Stimulated activated CD8-positive, alpha-beta memory T cell treated with anti-CD3 and anti-CD28 coated beads, Interleukin-7, amount 100 ng/mL, for 24 hours (primary cell): ENCODE measurements at places on chromosomes 1 and 21.

- no peak for DNase-seq
Measured at GRCh38 chr1:36397083-36397377, 678 bp downstream of the LSM10 start.

DNA sequence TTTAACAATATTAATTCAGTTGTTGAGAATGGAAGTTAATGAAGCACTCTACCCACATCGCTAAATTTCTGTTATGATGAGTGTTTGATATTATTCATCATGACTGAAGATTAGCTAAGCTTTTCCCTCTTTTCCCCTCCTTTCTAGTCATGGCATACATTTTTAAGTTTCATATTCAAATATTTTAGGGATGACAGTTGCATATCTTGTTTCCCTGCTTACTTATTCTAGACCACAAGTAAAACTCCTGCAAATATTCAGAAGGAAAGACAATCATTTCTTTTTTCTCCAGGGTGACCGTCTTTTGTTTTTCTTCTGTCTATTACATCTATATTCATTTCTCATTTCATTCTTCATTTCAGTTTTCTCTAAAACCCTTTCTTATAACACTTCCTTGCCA lies 906.0 kb downstream of the ADGRL2 start:
- DNase-seq = no peak

GRCh38 chr1:118049981-118050380 lies 120.4 kb downstream of the WDR3 start:
- DNase-seq = no peak

DNA sequence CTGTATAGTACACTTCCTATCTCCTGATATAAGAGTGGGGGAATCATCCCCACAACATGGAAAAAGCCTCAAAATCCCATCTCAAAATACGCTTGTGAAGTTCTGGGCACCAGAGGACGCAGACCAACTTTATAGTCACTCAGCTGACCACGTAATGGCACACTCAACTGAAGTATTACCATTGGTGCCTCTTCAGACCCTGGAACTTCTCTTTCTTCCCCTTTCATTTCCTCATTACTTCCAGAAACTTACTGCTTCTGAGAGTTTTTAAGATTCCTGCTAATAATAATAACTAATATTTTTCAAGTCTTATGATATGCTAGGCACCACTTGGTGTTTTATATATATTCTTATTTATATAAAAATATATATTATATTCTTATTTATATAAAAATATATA lies 202.6 kb downstream of the PTPRC start:
- no peak for DNase-seq

GRCh38 chr1:22208973-22209378 lies 66.1 kb upstream of the WNT4 start:
- no peak for DNase-seq

GRCh38 chr1:156667610-156667967 lies 9.6 kb downstream of the NES start:
- no peak for DNase-seq

DNA sequence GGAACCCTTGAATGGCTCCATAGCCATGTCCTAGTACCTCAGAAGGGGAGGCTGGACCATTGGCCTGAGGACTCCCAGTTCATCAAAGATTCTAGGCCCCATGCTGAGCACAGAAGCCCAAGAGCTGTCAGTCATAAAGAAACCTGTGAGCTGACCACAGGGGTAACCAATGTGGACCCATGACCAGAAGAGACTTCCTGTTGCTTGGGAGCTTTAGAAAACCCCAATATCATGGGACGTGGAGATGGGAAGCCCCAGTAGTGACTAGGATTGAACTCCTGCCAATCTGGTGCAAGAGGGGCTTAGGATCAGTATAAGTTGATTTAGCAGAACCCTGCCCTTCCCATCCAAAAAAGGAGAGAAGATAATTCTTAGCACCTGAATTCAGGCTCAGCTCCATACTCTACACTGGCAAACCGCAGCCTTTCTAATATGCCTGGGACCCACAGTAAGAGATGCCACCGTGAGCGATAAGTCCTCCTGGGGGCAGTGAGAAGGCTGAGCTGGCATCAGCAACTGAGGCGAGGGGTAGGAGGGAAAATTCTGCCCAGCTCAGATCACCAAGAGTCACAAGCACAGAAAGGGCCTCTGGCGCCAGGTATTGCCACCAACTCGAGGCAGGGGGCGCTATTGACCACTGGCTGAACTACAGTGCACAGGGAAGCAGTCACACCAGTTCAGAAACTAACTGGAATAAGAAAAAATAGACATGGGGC lies 108.9 kb downstream of the CAPN8 start:
- DNase-seq = no peak

DNA sequence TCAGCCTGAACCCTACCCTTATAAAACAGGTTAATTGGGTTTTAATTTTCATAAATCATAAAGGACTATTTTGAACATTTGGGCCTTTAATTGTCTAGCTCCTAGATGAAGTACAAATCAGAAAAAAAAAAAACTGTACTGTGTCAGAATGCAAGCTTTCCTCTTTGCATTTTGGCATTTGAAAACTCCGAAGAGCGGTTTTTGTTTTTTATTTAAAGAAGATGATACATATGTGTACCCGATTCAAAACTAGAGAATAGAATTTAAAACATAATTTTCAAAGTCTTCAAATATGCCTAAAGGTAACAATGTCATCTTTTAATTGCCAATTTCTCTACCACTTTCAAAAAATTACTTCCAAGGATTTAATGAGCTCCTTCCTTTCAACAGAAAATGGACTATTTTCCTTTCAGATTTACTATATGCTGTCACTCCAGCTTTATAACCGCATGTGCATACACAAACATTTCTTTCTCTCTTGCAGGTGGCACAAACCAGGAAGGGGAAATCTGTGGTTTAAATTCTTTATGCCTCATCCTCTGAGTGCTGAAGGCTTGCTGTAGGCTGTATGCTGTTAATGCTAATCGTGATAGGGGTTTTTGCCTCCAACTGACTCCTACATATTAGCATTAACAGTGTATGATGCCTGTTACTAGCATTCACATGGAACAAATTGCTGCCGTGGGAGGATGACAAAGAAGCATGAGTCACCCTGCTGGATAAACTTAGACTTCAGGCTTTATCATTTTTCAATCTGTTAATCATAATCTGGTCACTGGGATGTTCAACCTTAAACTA lies 33.7 kb downstream of the MRPL39 start:
- no peak for DNase-seq

GRCh38 chr1:171506525-171507304 lies 21.4 kb downstream of the PRRC2C start:
- DNase-seq = no peak

DNA sequence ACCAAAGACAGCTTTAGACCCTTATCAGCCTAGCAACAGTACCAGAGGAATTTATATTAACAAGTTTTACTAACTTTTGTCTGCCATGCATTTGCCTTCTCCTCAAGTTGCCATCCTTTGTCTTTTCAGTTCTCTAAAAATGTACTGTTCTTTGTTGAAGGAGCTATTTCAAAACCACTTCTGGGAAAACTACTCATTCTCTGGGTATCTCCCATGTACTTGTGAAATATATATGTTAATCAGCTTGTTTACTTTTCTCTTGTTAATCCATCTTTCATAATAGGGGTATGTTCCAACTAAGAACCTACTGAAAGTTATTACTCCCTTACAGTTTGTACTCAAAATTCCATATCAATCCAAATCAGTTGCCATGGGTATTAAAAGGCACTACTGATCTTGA lies 16.3 kb downstream of the DPYD start:
- no peak for DNase-seq

DNA sequence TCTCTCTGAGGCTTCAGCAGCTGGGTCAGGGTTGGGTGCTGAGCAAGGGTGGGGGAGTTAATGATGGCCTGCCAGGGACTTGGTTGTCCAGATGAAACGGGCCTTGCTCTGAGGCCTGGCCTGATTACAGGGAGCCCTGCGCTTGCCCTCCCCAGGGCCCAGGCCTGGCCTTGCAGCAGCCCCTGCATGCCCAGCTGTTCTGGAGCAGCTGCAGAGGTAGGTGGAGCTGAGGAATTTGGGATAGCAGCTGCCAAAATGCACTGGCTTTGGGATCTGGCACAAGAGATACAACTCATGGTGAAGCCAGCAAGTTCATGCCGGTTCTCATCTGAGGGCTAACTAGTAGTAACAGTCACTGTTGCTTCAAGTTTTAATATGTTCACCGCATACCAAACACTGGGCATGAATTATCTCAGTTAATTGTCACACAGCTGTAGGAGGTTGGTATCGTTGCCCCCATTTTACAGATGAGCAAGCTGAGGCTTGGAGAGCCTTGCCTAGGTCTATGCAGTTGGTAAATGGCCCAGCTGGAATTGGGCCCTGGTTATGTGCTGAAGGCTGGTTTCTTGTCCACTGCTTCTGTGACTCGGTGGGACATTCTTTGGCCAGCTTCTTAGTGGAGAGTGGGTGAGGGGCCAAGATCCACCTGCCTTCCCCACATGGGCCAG lies 7.3 kb upstream of the SERINC2 start:
- no peak for DNase-seq

DNA sequence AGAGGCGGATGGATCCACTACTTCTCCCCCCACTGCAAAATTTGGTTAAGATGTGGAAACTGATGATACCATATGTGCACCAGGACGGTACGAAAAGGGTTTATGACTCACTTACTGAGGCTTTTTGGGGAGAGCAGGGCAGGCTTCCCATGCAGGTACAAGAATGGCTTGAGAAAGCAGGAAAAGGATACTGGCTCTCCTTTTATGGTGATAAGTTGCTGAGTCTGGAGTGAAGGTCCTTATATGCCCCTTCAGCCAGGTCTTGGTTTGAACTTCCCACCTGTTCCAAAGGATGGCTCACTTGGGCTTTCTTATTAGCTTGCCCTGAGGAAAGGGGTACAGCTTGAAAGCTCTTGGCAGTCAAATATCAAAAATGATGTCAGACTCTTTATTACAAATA lies 23.1 kb downstream of the MPZL1 start:
- DNase-seq = no peak

GRCh38 chr21:10463156-10463555 lies 58.2 kb upstream of the TPTE start:
- DNase-seq = no peak

- DNase-seq = no peak
Measured at GRCh38 chr1:21311016-21311415, 20.8 kb upstream of the ECE1 start.

DNA sequence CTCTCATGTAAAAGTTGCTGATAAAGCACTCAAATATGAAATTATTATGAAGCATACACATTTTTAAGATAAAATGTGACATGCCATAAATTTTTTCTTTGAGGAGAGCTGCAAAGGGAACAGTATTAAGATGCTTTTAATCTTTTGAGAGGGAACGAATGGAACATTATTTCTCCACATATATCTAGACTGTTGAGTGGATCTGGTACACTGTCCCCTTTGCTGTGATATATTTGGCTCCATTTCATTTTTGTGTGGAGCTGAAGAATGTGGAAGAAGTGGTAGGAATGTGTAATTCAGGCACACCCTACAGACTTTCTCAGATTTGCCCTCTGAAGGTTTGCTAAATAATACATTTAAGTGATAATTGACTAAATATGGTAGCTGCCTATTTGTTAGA lies 31.7 kb downstream of the PGM1 start:
- DNase-seq = no peak

GRCh38 chr21:15775981-15776380 lies 46.2 kb downstream of the USP25 start:
- DNase-seq = no peak

DNA sequence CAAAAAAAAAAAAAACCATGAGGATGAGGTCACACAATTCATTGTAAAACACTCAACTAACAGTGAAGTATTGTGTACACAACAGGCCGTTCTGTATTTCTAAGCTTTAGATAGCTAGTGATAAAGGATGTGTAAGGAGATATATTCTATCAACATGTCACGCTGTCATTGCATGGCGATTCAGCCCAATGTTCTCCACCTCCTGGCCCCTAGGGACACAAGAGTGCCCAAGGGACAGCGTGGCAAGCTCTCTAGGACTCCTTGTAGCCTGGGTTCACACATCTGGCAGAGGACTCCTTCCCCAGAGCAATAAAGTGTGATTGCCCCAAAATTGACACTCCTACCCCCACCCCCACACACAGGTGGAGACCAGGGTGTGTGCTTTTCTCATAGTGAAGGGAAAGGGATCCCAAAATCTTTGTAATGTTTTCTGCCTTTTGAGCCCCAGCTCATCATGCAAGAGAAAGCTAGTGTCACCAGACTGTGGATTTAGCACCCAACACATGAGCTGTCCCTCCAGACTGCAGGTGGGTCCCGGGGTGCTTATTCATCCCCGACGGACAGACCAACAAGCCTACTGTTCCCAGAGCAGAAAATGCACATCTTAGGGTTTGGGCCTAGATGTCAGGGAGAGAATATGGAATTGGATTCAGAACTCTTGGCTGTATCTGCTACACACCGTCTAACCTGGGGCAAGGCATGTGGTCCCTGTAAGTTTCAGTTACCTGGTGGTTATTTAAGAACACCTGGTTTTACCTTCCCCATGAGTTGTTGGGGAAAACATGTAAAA lies 11.5 kb downstream of the TMPRSS3 start:
- DNase-seq = no peak

DNA sequence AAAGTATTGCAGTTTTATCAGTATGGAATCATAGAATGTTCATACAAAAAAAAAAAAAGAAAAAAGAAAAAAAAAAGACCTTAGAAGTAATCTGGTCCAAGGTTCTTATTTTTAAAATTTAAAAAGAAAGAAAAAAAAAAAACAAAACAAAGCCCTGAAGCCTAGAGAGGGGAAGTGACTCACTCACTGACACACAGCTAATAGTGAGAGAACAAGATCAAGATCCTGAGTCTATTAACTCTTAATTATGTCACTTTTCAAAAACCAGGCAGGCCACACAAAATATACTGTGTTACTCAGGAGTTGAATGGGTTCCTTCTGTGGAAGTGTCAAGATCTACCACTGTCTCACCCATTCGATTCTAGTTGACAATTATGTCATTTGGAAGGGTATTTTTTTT lies 433.9 kb upstream of the DAB1 start:
- DNase-seq = no peak

GRCh38 chr1:22542886-22543285 lies 20.4 kb upstream of the EPHA8 start:
- no peak for DNase-seq

GRCh38 chr1:64841330-64842065 lies 96.6 kb downstream of the RAVER2 start:
- DNase-seq = no peak
